ENCODE measurements at places on chromosomes 1 and 21. TPM values are rescaled to one million over a fixed set of nuclear protein-coding genes. Genes with fewer than 3 reads are reported as not detected.
A peak's percentile ranks its signal among the peaks of the same experiment; 100 is the strongest.

- H3K27me3 ChIP-seq = no peaks in the 10 kb centered on the region
- H3K36me3 ChIP-seq = no peaks in the 10 kb centered on the region
- DNase-seq = no peak
- H3K27ac ChIP-seq = no peak overlapping the region
- no peak overlapping the region for H3K4me3 ChIP-seq
Observed at GRCh38 chr1:73755649-73756048, 442.3 kb downstream of the LRRIQ3 start.

- H3K4me1 ChIP-seq = peaks cover 60% of the 10 kb centered on the region
- H3K36me3 ChIP-seq = no peaks in the 10 kb centered on the region
- H3K27me3 ChIP-seq = no peaks in the 10 kb centered on the region
Observed at GRCh38 chr1:201724766-201725118, 104.2 kb upstream of the IPO9 start.

- peaks cover 24% of the 10 kb centered on the region for H3K4me1 ChIP-seq
- peak overlapping the region; percentile 27 for H3K4me3 ChIP-seq
- no peaks in the 10 kb centered on the region for H3K36me3 ChIP-seq
Observed at GRCh38 chr21:35046880-35047229, 2.2 kb downstream of the RUNX1 start.

- no peak overlapping the region for H3K27ac ChIP-seq
- H3K36me3 ChIP-seq = no peaks in the 10 kb centered on the region
- no peaks in the 10 kb centered on the region for H3K4me1 ChIP-seq
- H3K27me3 ChIP-seq = no peaks in the 10 kb centered on the region
Observed at GRCh38 chr1:99749504-99750347, 16.7 kb downstream of the FRRS1 start.

DNA sequence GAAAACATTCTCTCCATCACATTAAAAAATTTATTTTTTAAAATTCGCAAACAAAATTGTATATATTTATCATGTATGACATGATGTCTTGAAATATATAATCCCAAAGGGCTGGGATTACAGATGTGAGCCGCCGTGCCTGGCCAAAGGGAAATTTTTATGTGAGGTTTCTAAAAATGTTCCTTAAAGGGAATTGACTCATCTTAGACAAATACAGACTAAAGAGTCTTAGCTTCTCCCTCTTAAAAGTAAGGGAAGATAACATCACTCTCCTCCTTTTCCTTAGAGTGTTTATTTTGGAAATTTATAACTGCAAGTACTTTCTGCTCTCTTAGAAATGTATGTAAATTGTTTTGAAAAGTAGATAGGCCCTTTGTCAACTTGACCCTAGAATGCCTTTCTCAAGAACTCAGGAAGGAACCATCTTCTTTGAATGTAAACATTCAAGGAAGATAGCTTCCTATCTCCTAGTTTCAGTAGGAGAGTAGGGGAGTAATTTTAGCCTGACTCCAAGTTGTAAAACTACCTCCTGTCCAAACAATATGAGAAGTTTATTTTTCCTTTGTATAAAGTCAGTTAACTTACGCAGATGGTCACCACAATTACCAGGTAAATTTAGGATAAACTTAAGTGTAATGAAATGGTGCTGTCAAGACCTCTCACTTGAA lies 59.5 kb downstream of the C21orf91 start:
- no peak overlapping the region for H3K4me3 ChIP-seq
- no peaks in the 10 kb centered on the region for H3K36me3 ChIP-seq
- H3K27ac ChIP-seq = no peak overlapping the region

CD5L gene
- 1.2 TPM for total RNA-seq

AMPD1 gene
- total RNA-seq = not detected

ZMYND12 gene
- total RNA-seq = 1.7 TPM

TNFRSF9 gene
- total RNA-seq = not detected

UBL4B gene
- total RNA-seq = not detected

All from esophagus muscularis mucosa (tissue), 4 donors.